Lower lobe of right lung (tissue), 2 donors: ENCODE measurements at places on chromosomes 3 and 15. TPM values are rescaled to one million over a fixed set of nuclear protein-coding genes. Genes with fewer than 3 reads are reported as not detected.

DNA sequence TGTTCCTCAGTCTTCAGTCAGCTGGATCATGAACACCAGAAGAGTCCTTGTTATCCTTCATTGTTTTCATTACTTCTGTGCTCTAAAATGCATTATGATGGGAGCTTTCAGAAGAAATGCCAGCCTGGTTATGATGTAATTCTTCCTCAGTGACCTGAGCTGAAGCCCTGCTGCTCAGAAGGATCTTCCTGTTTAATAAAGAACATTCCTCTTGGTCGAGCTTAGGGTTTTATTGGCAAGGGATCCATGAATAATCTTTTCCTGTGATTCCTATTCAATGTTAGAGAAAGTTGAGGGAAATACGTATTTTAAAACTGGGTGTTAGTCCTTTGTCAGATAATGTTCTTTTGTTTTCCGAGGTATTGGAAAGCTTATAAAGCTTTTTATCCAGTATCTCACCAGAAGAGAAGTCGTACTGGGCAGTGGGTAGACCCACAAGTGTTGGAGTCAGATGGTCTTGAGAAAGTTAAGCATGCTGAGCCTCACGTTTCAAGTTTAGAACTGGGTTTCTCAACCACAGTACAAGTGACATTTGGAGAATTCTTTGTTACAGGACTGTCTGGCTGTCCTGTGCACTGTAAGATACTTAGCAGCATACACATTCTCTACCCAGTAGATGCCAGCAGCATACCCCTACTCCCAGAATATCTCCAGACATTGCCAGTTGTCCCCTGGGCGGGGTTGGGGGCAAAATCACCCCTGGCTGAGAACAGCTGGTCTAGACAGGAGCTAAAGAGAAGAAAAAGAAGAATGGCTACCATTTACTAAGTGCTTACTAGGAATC lies 212.3 kb upstream of the BHLHE40 start:
- peaks cover 18% of the 10 kb centered on the region for H3K36me3 ChIP-seq
- peaks cover 15% of the 10 kb centered on the region for H3K4me1 ChIP-seq
- no peaks in the 10 kb centered on the region for H3K27me3 ChIP-seq

DNA sequence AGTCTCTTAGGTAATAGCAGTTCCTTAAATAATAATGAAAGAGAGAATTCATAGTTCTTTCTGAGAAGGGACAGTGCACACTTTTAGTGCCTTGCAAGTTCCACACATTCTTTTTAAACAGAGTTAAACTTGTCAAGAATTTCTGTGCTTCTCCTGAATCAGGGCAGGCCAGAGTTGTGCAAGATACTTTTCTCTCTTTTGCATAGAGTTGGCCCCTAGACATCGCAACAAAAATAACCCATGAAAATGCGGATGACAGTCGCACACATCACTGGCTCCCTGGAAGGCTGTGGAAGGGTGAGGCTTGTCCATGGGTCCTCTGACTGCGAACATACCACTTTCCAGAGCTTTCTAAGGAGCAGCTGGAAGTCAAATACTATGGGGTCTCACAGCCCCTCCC lies 40.1 kb downstream of the FBLN2 start:
- H3K27me3 ChIP-seq: no peaks in the 10 kb centered on the region
- H3K27ac ChIP-seq: no peak overlapping the region
- no peaks in the 10 kb centered on the region for H3K4me1 ChIP-seq
- no peaks in the 10 kb centered on the region for H3K36me3 ChIP-seq
- DNase-seq: no peak
- no peak overlapping the region for H3K4me3 ChIP-seq

DNA sequence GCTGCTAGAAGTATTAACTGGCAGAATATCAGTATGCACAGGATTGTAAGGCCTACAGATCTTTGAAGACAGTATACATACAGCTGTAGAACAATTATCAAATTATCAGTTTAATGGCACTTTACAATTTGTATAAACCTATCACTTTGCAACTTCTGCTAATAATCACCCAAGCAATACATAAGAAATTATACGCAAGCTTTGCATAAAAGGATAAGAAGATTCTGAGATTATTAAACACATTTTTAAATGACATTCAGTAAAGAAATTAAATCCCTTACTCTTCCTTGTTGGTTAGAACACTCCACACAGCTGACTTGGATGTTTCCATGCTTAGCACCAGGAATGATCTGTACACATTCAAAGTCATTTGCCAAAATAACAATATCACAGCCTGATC lies 46.8 kb downstream of the DMXL2 start:
- no peak for DNase-seq
- H3K4me1 ChIP-seq: peaks cover 34% of the 10 kb centered on the region
- no peaks in the 10 kb centered on the region for H3K36me3 ChIP-seq
- H3K27me3 ChIP-seq: no peaks in the 10 kb centered on the region

Gene VEPH1
- 116 TPM for total RNA-seq

DNA sequence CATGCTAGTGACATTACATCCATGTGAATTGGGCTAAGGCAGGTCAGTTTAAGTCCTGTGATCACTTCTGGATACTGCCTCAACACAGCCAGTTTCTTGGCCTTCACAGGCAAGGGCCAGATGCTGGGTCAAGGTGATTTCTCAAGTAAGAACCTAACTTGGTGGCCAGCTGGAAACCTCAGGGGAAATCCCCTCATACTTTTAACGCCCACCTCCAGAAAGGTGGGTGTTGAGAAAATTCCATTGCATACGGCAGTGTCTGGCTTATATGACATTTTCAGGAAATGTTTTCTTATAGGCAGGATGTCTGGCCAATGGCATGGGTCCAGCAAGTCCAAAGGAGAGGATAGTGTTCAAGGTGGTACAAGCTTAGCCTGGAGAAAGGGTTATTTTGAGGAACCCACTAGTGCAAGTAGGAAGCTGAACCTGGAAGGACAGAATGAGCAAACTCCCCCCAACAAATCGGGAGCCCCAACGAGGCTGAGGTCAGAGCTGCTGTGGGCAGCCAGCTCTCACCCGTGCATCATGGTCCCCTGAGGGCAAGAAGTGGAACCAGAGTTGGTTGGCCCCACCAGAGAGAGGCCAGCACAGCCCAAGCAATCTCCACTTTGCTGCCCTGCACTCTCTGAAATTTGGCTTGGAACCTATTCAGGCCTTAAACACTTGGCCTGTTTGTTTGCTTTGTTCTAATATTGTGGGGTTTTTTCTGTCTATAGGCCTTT lies 135.4 kb downstream of the PDE8A start:
- no peaks in the 10 kb centered on the region for H3K27me3 ChIP-seq
- no peaks in the 10 kb centered on the region for H3K4me1 ChIP-seq
- no peak for DNase-seq
- peaks cover 84% of the 10 kb centered on the region for H3K36me3 ChIP-seq
- H3K27ac ChIP-seq: no peak overlapping the region

DNA sequence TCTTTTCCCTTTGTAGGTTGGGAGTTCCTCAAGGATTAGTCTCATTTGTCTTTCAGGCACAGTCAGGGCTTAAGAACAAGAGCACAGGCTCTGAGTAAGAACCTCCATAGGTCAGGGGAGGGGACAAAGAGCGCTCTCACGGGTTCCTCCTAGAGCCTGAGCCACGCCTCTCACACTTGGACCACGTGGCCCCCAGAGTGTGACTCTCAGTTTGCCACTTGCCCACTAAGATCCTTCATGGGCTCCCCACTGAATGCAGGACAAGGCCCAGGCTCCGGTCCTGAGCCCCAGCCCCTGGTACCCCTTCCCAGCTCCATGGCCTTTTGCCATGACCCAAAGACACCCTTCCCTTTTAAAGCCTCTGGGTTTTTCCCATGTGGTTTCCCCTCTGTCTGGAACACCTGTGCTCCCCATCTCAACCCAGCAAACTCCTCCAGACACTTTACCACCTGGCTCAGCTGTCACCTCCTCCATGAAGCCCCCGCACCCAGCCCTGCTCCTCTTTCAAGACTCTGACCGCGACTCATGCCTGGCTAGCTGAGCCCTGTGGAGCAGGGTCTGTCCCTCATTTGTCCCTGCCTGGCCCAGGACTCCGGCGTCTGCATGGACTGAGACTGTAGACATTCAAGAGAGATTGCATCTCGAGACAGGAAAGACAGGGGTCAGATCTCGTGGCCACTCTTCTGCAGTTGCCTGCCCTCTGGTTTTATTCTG lies 32.7 kb downstream of the IQSEC1 start:
- DNase-seq: peak; percentile 58
- no peak overlapping the region for H3K4me3 ChIP-seq
- no peaks in the 10 kb centered on the region for H3K4me1 ChIP-seq
- no peaks in the 10 kb centered on the region for H3K36me3 ChIP-seq
- H3K27me3 ChIP-seq: no peaks in the 10 kb centered on the region

- H3K27me3 ChIP-seq: peaks cover 6% of the 10 kb centered on the region
- no peak for DNase-seq
- H3K4me3 ChIP-seq: no peak overlapping the region
- H3K27ac ChIP-seq: no peak overlapping the region
- no peaks in the 10 kb centered on the region for H3K4me1 ChIP-seq
These were observed 24.0 kb downstream of the ACSBG1 start for GRCh38 chr15:78210349-78210717.

GRCh38 chr3:106428565-106428994 lies 559.8 kb upstream of the CBLB start:
- H3K4me1 ChIP-seq: no peaks in the 10 kb centered on the region
- no peak overlapping the region for H3K27ac ChIP-seq
- H3K36me3 ChIP-seq: no peaks in the 10 kb centered on the region

Gene ETV5
- 65.5 TPM for total RNA-seq

- no peaks in the 10 kb centered on the region for H3K27me3 ChIP-seq
- no peak overlapping the region for H3K27ac ChIP-seq
- H3K4me3 ChIP-seq: no peak overlapping the region
- H3K36me3 ChIP-seq: no peaks in the 10 kb centered on the region
- H3K4me1 ChIP-seq: no peaks in the 10 kb centered on the region
These were observed 223.7 kb upstream of the DPH6 start for GRCh38 chr15:35769656-35770055.

DNA sequence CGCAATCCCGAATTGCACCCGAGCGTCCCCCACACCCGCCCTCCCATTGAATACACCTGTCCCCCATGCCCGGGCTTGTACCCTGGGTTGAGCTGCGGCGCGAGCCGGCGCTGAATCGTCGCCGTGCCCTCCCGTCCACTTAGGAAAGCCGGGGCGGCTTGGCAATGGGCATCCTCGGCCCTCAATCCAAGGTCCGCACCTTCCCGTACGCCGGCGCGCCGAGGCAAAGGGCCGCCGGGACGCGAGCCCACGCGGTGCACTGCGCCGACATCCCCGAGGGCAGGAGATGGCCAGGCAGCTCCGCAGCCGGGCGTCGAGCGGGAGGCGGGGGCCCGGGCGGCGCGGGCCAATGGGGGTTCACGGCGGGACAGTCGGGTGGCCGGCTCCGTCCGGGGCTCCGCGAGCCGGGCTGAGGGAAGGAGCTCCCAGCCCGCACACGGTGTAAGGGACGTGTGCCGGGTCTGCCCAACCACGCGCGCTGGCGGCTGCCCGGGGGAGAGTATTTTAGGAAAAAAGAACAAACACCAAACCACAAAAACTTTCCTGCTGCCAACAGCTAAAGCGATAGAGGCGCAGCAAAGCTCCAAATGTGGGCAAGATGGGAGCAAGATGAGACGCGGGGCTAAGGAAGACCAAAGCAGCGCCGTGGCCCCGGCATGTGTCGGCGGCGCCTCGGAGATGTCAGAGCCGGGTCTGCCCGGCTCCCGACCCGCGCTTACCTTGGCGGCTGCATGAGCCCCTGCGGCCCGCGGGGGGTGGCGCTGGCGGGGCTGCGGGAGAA lies 621 bp downstream of the RGMA start:
- no peak for DNase-seq
- peaks cover 17% of the 10 kb centered on the region for H3K4me1 ChIP-seq
- no peaks in the 10 kb centered on the region for H3K36me3 ChIP-seq
- H3K27ac ChIP-seq: peak overlapping the region; percentile 31
- H3K4me3 ChIP-seq: peak overlapping the region; percentile 52
- H3K27me3 ChIP-seq: peaks cover 54% of the 10 kb centered on the region

Gene SLC22A14
- total RNA-seq: not detected

Gene MORC1
- not detected for total RNA-seq

Gene ZNF501
- total RNA-seq: 4.8 TPM

- no peak overlapping the region for H3K27ac ChIP-seq
- H3K36me3 ChIP-seq: peaks cover 22% of the 10 kb centered on the region
- no peak for DNase-seq
- no peak overlapping the region for H3K4me3 ChIP-seq
These were observed 19.3 kb upstream of the SLC12A8 start for GRCh38 chr3:125231895-125232294.

Gene CSPG5
- 2.3 TPM for total RNA-seq

- no peak for DNase-seq
- no peaks in the 10 kb centered on the region for H3K27me3 ChIP-seq
- H3K27ac ChIP-seq: peak overlapping the region; percentile 63
These were observed 4.1 kb upstream of the STAB1 start for GRCh38 chr3:52490939-52491526.

DNA sequence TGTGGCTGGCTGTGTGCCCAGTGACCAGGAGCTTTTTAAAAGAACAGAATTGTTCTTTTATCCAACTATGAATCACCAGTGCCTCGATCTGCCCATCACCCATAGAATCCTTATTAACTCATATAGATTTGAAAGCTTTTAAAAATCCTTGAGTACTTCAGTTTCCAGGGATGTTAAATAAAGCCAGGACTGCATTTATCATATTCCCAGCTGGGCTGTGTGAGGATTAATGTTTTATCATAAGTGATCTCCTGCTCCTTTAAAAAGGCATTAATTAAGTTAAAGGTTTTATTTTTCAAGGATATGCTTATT lies 234.0 kb downstream of the MYRIP start:
- H3K27me3 ChIP-seq: no peaks in the 10 kb centered on the region
- H3K4me3 ChIP-seq: no peak overlapping the region

Gene ATP13A4
- 188 TPM for total RNA-seq

DNA sequence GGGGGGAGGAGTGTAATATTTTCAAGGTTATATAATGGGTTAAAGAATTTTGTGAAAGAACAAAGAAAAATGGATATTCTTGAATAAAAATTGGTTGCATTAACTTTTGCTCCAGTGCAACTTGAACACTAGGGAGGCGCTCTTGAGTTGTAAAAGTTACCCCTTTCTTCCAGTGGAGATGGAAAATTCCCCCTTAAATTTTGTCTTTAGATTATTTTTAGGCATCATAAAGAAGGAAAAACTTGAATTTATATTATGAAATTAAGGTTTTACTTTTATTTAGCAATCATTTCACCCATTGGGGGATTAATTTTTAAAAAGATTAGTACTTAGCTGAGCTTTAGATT lies 550 bp upstream of the CHD2 start:
- H3K36me3 ChIP-seq: peaks cover 45% of the 10 kb centered on the region
- no peaks in the 10 kb centered on the region for H3K27me3 ChIP-seq
- peak overlapping the region; percentile 66 for H3K4me3 ChIP-seq
- DNase-seq: no peak
- peaks cover 58% of the 10 kb centered on the region for H3K4me1 ChIP-seq
- H3K27ac ChIP-seq: peak overlapping the region; percentile 96

- peak; percentile 53 for DNase-seq
- peak overlapping the region; percentile 93 for H3K27ac ChIP-seq
- H3K4me3 ChIP-seq: peak overlapping the region; percentile 65
- no peaks in the 10 kb centered on the region for H3K27me3 ChIP-seq
- peaks cover 73% of the 10 kb centered on the region for H3K4me1 ChIP-seq
- H3K36me3 ChIP-seq: no peaks in the 10 kb centered on the region
These were observed 517.2 kb downstream of the FOXP1 start for GRCh38 chr3:71066356-71066755.

GRCh38 chr15:97129674-97130073 lies 799.2 kb downstream of the NR2F2 start:
- no peaks in the 10 kb centered on the region for H3K27me3 ChIP-seq
- no peaks in the 10 kb centered on the region for H3K36me3 ChIP-seq
- DNase-seq: no peak
- no peak overlapping the region for H3K4me3 ChIP-seq
- H3K4me1 ChIP-seq: no peaks in the 10 kb centered on the region
- H3K27ac ChIP-seq: no peak overlapping the region

Gene LZTFL1
- 26.8 TPM for total RNA-seq
